ENCODE measurements at places on chromosomes 4 and X. TPM values are rescaled to one million over a fixed set of nuclear protein-coding genes. Genes with fewer than 3 reads are reported as not detected.

Gene PAGE1
- not detected for polyA plus RNA-seq

Gene FNIP2
- 12.7 TPM for polyA plus RNA-seq

Gene ATP7A
- polyA plus RNA-seq = 7.3 TPM

Gene XPNPEP2
- 3.9 TPM for polyA plus RNA-seq

Gene SULT1B1
- polyA plus RNA-seq = 0.46 TPM

Gene SHROOM4
- polyA plus RNA-seq = 5.8 TPM

Gene CASP3
- polyA plus RNA-seq = 39.6 TPM

Gene AMER1
- 6.2 TPM for polyA plus RNA-seq

Gene YIPF7
- polyA plus RNA-seq = 6.6 TPM

Gene CLDN34
- not detected for polyA plus RNA-seq

Gene SSX2B
- polyA plus RNA-seq = not detected

Gene SCLT1
- 8.2 TPM for polyA plus RNA-seq

Gene RPS6KA6
- 5.2 TPM for polyA plus RNA-seq

Gene LRIT3
- 0.46 TPM for polyA plus RNA-seq

GRCh38 chr4:128286474-128287058 lies 1.0 kb downstream of the PGRMC2 start:
- DNase-seq = no peak

- no peak for DNase-seq
Observed at GRCh38 chrX:94454606-94455005, 780.6 kb downstream of the FAM133A start.

DNA sequence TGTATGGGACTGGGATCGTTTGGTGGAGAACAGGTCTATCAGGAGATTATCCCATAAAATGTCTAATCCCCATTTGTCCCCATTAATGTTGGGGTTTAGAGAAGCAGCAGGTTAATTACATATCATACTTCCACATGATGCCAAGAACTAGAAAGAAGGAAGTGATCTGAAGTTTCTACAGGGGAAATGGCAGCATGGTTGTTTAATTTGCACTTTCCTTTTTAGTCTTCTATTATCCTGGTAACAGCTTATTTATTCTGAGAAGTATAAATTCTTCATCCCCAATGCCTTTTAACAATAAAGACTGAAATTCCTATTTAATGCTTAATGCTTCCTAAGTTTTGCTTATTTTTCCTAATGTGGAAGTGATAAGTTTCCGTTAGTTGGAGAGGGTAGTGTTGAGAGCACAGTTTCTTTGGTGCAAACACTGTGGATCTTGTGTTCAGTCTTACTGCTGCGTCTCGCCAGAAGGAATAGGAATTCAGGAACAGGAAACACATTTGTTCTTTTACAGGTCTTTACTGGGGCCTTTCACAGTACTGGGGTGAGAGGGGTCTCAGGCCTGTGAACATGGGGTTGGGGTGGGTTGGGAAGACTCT lies 59.5 kb upstream of the TADA2B start:
- DNase-seq = no peak

DNA sequence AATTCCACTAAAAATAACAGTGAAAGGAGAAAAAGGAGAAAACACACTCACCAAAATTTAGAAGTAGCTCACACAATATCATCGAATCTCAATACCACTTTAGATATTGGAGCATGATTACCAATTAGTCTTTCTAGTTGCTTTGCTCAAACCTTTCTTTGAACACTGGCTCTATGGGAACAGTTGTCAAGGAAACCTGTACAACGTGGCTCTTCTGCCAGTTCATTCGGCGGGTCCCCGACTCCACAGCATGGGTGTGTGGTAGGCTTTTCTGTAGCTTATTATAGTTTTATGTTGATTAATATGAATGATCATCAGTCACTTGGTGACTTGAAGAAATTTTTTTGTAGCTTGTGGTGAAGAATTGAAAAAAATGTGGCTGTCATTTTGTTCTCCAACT lies 50.2 kb upstream of the TMEM150C start:
- DNase-seq = no peak

DNA sequence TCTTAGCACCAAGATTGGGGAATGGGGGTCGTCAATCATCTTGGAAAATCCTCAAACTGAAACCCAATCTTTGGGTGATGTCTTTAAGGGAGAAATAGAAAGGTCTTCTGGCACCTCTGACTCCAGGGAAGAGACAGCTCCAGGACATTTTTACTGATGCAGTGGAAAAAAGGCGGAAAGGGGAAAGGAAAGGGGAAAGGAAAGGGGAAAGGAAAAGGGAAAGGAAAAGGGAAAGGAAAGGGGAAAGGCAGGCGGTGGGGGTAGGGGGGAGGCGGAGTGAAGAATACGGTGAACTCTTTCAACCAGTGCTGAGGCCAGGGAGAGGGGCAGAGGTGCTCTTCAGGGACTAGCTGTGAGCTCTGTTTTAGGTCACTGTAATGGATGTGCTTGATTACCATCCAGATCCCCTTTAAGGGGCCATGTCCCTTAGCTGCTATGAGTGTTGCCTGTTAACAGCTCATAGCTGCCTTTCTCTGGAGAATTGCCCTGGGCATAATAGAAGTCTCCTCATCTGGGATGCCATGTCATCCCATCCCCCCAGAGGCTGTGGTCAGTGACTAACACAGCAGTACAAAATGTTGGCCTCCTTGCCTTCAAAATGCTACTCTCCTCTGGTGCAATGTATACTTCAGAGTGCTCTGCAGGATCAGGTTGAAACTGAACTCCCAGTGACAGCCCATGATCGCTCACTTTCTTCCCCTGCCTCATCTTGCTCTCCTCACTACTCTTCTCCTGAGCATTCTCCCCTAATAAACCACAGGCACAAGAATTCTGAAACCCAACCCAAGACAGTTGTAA lies 92.4 kb upstream of the AP1S2 start:
- no peak for DNase-seq

GRCh38 chr4:79163981-79164490 lies 161.8 kb downstream of the NAA11 start:
- no peak for DNase-seq

DNA sequence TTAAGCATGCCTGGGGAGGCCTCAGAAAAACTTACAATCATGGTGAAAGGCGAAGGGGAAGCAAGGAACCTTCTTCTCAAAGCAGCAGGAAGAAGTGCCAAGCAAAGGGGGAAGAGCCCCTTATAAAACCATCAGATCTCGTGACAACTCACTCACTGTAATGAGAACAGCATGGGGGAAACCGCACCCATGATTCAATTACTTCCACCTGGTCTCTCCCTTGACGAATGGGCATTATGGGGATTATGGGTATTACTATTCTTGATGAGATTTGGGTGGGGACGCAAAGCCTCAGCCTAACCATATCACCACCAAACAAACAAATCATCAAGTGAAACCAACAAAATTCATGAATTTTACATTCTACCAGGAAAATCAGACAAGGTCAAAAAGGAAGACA lies 76.7 kb upstream of the TAB3 start:
- DNase-seq = no peak

- DNase-seq = no peak
Observed at GRCh38 chr4:98267498-98267897, 6.3 kb downstream of the RAP1GDS1 start.

DNA sequence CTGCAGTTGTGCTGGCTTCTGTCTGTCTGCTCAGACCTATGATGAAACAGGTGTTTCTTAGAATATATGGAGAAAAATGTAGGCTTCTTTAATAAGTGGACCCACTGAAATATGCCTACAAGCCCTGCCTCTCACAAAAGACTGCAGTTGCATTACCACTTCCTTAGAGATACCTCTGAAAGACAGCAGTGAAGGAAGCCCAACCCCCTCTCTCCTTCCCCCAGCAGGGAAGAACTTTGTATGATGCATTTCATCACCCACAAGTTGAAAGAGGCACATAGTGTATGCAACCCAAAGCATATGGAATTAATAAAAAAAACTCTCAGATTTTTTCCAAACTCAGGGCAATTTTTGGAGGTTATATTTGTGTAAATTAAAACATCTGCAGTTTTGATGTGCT lies 916.7 kb downstream of the TECRL start:
- no peak for DNase-seq

GRCh38 chr4:38676986-38677385 lies 13.0 kb downstream of the KLF3 start:
- DNase-seq = no peak

- DNase-seq = no peak
Observed at GRCh38 chrX:121195719-121196118, 148.3 kb downstream of the GLUD2 start.

DNA sequence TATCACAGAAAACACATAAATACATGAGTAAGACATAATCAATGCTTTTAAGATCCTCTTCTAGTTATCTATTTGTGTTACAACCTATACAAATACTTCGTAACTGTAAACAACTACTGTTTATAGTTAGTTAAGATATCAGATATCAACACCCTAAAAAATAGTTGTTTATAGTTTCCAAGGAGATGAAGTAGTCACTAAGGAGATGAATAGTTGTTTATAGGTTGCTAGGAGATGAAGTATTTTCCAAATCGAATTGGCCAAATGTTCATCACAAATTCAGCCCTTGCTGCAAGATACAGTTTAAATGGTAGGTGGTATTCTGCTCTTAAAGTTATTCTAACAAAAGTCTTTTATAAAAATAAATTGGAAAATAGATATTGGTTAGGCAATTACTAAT lies 618.2 kb upstream of the PCDH10 start:
- DNase-seq = peak; percentile 6

DNA sequence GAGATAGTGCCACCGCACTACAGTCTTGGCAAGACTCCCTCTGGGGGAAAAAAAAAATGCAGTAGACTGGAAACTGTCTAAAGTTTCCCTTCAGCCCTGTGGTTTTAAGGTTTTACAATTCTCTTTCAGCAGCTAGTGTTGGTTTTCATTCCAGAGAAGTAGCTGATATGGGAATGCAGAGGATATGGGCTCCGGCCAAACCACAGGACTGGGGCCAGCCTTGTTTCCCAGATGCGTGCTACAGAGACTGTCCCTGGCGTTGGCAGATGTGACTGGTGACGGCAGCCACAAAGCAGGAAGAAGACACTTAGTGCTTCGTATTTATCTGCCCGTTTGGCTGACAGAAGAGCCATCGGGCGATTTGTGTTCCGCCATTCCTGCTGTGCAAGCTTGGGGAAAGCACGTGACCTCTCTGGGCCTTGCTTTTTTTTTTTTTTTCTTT lies 43.2 kb downstream of the ZBTB49 start:
- DNase-seq = no peak

GRCh38 chrX:129876771-129877305 lies 29.1 kb upstream of the UTP14A start:
- DNase-seq = no peak

DNA sequence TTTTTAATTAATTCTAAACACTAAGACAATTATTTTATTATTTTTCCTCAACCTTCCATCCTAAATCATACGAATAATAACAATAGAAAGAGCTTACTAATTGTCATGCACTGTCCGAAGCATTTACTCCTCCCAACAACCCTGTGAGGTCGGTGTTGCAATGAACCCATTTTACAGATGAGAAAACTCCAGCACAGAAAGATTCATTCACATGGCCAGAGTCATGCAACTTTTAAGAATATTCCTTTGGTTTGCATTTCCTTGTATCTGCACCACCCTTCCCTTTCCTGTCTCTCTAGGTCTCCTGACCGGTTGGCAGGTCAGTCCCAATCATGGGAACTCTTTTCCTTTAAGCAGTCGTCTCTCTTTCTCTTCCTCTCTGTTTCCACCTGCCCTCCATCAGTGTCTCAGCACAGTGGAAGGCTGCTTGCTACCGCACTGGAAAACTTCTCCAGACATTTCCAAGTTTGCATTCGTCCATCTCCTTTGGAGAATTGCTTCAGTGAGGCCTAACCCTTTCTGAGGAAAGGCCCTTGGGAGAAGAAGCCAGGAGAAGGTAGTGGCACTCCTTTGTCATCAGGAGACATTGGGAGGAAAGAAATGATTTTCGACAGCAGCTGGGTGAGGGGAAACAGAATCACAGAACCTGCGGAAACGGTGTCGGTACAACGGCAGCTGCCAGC lies 1.9 kb upstream of the TMSB4X start:
- no peak for DNase-seq

- no peak for DNase-seq
Observed at GRCh38 chr4:10302096-10302495, 155.1 kb downstream of the ZNF518B start.

- DNase-seq = no peak
Observed at GRCh38 chr4:23884261-23884660, 5.6 kb downstream of the PPARGC1A start.

- DNase-seq = peak; percentile 68
Observed at GRCh38 chr4:109302361-109303139, at the start of gene COL25A1. Gene COL25A1 (minus strand): TSS chr4:109302658.

GRCh38 chr4:176675810-176676209 lies 116.9 kb downstream of the VEGFC start:
- DNase-seq = no peak

GRCh38 chr4:187321711-187322110 lies 598.1 kb upstream of the FAT1 start:
- no peak for DNase-seq

GRCh38 chrX:150813922-150814321 lies 84.5 kb downstream of the CD99L2 start:
- DNase-seq = no peak

- no peak for DNase-seq
Observed at GRCh38 chrX:101385795-101386541, at the start of gene BTK. Gene BTK (minus strand): TSS chrX:101386191. CDS start chrX:101375284, 10,907 bp downstream.

DNA sequence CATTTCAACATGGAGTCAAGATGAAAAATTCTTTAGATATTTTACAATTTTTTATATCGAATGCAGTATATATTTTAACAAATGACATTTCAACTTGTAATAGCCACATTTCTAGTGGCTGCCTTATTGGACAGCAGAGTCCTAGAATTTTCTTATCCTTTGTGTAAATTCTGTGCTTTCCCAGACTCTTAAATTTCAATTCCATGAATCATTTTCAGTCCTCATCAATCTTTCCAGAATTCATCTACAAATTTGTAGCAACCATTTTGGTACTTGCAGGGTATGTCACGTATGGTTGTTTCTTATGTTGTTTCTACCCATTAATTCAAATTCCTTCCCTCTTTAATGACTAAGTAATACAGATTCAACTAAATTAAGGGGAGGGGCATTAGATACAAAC lies 2.7 kb downstream of the PAICS start:
- no peak for DNase-seq

GRCh38 chr4:96776920-96777527 lies 937.1 kb downstream of the PDHA2 start:
- no peak for DNase-seq

DNA sequence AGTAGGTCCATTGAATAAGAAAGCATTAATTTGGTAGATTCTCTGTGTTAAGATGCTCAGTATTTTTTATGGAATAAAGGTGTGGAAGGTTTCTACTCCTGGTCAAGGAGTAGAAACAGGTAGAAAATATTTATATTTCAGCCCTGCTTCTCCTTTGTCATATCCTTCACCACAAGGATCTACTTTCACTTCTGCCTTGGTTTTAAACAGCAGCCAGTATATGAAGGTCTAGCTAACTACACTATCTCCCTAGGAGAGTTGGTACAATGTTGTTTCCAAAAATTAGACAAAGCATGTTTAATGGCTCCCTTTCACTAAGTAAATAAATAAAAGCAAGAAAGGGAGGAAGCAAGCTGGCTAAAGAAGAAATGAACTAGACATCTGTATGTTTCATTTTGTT lies 44.6 kb upstream of the GYPA start:
- DNase-seq = no peak

GRCh38 chrX:150478496-150479492 lies 89.6 kb upstream of the MTM1 start:
- DNase-seq = no peak

GRCh38 chr4:121176082-121176934 lies 12.2 kb upstream of the TNIP3 start:
- DNase-seq = no peak

- no peak for DNase-seq
Observed at GRCh38 chr4:104138116-104138515, 356.6 kb downstream of the CXXC4 start.
